ENCODE measurements at places on chromosomes 2 and 18.

DNA sequence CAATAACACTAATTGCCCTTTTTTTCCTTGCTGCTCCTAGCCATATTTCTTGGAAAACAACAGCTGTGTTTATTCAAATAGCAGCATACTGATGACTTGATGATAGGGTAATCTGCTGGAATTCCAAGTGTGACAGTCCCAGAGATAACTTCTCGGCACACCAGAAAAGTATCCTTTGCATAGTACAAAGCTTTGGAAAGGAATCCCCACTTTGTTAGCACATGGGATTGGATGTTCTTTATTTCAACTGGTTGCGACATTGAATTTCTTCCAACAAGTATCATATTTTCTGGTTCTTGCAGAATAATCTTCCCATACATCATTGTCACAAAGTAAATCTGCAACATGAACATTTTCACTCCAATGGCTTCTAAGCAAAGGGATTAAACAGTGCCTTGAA, 445.8 kb upstream of the ACVR2A start:
- no peak for DNase-seq

DNA sequence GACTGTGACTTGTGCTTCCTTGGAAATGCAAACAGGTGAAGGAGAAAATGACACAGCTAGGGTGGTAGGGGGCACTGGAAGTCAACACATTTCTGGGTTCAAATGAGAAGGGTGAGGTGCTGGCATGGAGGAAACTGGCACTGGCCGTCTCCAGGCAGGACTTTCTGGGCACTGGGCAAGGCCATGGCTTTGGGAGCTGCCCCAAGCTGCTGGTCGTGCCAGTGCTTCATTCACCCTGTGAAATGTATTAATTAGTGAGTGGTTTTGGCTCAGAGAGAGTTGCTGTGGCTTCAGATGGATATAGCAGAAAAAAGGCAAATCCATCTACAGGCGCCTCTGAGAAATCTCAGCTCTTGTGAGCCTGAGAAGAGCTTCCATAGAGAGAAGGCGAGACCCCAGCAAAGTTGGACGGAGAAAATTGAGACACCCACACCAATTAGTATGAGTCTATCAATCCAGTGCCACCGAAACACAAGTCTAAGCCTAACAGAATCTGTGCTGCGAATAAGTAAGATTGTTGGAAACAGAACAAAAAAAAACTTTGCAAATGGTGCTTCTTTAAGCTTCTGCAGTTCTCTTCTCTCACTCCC, 202.1 kb upstream of the TNP1 start:
- DNase-seq = no peak

- no peak for DNase-seq
These were observed 37.0 kb upstream of the LOXHD1 start for GRCh38 chr18:46693996-46694395.

GRCh38 chr18:52175406-52175805, 164.6 kb upstream of the DCC start:
- no peak for DNase-seq

DNA sequence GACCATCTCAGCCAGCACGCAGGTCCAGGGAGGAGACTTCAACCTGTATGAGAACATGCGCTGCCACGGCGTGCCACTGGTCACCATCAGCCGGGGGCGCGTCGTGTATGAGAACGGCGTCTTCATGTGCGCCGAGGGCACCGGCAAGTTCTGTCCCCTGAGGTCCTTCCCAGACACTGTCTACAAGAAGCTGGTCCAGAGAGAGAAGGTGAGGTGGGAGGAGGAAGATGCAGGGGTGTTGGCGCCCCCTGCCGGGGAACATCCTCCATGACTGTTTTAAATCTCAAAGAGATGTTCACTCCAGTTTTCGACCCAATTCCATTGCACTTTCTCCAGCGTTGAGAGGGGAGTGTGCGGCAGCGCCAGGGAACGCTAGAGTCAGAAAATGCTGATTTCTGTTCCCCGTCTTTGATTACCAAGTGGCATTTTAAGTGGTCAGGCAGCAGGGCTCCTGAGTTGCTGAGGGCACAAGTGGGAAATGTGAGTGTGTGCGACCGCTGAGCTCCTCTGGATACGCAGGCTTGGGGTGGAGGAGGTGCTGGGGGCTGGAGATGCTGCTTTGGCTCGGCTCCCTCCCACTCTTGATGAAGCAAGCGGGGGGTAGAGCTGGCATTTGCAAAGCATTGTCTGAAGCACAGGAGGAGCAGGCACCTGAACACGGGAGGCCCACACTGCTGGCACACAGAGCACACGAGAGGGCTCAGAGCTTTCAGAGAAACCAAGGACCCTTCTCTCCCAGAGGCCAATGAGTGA, 27.7 kb upstream of the MAPRE3 start:
- peak; percentile 1 for DNase-seq

DNA sequence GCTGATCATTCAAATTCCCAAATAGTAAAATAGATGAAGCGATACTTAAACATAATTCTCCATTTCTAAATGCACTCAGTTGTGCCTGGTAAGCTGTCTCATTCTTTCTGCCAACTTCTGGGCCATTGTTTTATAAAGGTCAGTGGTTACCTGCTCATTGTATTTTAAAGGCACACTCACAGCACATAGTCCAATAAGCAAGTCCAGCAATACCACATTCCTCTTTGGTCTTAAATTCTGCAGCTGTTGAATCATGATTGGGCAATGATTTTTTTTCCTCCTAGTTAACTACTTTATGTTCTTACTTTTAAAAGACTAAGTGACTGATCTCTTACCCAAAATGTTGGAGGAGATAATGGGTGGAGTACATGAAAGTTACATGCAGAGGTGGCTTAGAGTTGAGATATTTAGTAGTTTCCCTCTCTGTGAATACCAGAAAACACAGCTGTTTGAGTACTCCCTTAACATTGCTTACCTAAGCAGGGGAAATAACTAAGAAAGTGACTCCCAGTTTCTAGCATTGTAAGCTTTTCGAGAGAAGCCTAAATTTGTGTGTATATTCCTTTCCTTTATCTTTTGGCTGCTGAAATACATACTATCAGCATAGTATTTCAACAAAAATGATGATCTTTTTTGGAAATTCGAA, 220.7 kb downstream of the CAMKMT start:
- DNase-seq = no peak

- DNase-seq = no peak
These were observed 215.2 kb upstream of the SIX2 start for GRCh38 chr2:45224321-45224992.

- DNase-seq = no peak
These were observed 206.3 kb downstream of the SEPTIN10 start for GRCh38 chr2:109407276-109408042.

- DNase-seq = no peak
These were observed 81.8 kb upstream of the RBMS1 start for GRCh38 chr2:160575368-160575767.

- no peak for DNase-seq
These were observed 28.8 kb downstream of the BCL2 start for GRCh38 chr18:63290821-63291200.

- DNase-seq = no peak
These were observed 145.4 kb upstream of the SPOPL start for GRCh38 chr2:138356178-138356577.

Measured in cerebellar nuclear complex (tissue), 1 donor.